ENCODE measurements at places on chromosomes 11 and 22.

- DNase-seq = no peak
Measured at GRCh38 chr11:104678408-104678807, 219.9 kb downstream of the CASP12 start.

GRCh38 chr11:111107501-111107900 lies 138.0 kb upstream of the POU2AF2 start:
- DNase-seq = no peak

- DNase-seq = peak; percentile 51
Measured at GRCh38 chr11:33734441-33735270, 1.6 kb downstream of the CD59 start.

DNA sequence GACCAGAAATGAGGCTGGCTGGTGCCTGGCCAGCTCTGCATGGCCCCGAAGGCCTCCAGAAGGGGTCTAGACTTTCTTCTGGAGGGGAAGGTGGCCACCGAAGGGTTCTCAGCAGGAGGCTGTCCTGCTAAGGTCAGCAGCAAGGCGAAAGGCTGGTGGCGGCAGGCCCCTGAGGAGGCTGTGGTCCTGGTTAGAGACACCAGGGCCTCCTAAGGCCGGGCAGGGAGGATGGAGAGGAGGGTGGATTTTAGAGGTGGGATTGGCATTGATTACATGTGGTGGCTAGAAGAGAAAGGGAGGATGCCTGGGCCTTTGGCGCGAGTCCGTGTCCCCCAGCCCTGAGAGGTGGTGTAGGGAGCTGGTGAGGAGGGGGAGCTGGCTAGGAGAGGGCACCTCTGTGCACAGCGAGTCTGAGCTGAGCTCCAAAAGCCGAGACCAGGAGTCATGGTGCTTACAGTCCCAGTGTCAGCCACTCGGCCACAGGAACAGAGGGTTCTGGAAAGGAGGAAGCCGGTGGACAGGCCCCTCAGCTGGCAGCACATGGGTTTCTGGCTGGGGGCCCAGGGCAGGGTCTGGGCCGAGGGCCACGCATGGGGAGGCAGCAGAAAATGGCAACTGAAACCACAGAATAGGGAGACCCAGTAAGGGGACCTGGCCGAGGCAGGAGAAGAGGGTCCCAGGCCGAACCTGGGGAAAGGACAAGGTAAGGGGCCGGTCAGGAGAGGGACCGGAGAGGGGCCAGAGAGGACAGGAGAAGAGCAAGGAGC lies 2.5 kb downstream of the FERMT3 start:
- DNase-seq = no peak

GRCh38 chr11:72439455-72439854 lies 5.1 kb upstream of the CLPB start:
- DNase-seq = no peak

GRCh38 chr11:128821556-128821955 lies 45.5 kb downstream of the KCNJ1 start:
- DNase-seq = no peak

DNA sequence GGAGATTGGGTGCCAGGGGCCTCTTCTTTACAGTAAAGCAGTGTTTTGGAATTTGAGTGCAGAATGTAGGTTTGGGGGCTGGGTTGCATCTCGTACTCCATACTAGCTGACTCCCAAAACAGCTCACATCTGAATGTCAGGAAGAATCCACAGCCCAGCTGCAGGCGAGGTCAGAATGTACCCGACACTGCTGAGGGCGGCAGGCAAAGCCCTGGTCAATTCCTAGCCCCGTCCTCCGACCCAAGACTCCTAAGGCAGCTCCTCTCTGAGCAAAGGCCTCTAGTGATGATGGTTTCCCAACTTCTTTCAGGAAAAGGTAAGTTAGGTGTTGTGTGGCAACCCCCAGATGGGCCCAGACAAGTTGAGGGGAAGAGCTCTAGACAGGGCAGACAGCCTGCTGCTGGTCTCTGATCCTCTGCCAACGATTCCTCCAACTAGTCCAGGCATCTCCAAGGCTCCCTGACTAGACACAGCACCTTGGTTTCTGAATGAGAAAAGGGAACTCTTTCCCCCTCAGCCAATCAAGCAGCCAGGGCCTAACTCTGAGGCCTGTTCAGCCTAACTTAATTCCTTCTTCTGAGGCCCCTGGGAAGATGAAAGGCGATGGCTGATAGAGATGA lies 8.6 kb downstream of the LARGE2 start:
- no peak for DNase-seq

DNA sequence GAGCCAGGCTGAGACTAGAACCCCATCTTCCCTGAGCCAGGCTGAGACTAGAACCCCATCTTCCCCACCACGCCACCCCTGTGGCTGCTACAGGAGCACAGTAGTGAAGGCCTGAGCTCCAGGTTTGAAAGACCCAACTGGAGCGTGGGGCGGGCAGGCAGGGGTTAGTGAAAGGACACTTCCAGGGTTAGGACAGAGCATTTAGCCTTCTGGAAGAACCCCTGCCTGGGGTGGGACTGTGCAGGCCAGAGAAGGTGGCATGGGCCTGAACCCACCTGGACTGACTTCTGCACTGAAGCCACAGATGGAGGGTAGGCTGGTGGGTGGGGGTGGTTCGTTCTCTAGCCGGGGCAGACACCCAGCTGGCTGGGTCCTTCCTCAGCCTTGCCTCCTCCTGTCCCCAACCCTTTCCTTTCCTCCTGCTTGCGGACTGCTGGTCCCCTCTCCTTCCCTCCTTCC lies 24.1 kb downstream of the SUN2 start:
- no peak for DNase-seq

GRCh38 chr11:5266609-5267008 lies 3.1 kb downstream of the HBE1 start:
- DNase-seq = no peak

GRCh38 chr11:44943118-44943517 lies 7.6 kb downstream of the TP53I11 start:
- DNase-seq = no peak

GRCh38 chr22:27751277-27752070 lies 50.1 kb downstream of the MN1 start:
- no peak for DNase-seq

GRCh38 chr11:66477263-66478201 lies 2.7 kb upstream of the DPP3 start:
- DNase-seq = no peak

DNA sequence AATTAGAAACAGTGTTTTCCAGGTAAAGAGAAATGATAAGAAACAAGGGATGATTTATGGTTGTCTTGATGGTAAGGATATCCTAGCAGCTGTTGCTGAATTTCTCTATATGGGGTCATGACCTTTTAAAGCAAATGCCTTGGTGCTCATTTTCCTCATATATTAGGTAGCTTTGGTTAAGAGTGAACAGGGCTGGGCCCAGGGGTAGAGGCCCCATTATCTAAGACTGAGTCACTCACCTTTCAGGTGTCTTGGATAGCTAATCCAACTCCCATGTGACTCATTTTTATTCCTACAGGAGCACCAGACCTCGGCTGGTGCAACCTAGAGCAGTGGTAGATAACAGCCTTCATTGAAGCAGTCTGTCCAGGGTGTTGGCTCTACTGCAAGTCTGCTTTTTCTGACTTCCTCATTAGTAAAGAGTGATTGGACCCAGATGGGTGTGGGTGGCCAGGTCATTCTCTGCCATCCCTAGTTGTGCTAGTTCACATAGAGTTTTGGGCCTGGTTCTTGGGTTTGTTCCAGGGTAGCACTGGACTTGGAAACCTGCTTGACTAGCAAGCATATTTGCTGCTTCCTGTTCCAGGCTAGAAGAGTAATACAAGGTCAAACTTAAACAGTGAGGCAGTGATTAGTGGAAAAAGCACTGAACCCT lies 37.4 kb downstream of the CTNND1 start:
- DNase-seq = no peak

GRCh38 chr11:88799771-88800500 lies 265.8 kb downstream of the GRM5 start:
- DNase-seq = no peak

DNA sequence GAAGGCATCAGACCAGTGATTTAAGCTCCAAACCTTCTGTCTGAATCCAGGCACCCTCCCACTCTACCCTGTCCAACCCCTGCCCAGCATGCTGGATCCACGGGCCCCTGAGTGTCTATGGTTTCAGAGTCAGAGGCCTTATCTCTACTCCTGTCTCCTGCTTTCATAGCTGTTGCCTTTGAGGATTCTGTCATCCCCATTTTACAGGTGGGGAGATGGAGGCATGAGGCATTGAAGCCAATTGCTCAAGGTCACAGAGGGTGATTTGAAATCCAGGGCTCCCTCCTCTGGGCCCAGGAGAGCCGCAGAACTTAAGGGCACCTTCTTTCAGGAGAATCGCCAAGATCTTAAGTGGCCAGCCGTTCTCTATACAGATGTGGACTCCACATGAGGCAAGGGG lies 3.1 kb downstream of the KCNJ4 start:
- no peak for DNase-seq

GRCh38 chr11:2517016-2517385 lies 72.2 kb downstream of the KCNQ1 start:
- DNase-seq = no peak

- DNase-seq = no peak
Measured at GRCh38 chr11:42913731-42914130, 398.1 kb upstream of the API5 start.

DNA sequence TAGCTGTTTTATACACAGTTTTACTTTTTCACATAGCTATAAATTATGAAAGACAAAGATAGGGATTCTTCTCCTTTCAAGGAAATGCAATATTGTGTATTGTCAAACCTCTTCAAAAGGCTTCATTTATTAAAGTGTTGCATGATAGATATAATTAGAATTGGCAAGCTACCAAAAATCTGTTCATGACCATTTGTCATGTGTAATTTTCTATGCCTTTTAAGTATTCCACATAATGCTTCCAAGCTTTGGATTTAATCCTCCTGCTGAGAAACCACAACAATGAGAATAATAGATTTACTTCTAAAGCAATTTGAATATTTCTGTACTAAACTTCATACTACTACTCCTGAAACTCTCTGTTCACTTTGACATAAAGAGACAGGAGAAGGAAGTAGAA lies 403.2 kb upstream of the CCDC179 start:
- DNase-seq = no peak

- DNase-seq = no peak
Measured at GRCh38 chr11:12854297-12854661, 154.8 kb upstream of the RASSF10 start.

DNA sequence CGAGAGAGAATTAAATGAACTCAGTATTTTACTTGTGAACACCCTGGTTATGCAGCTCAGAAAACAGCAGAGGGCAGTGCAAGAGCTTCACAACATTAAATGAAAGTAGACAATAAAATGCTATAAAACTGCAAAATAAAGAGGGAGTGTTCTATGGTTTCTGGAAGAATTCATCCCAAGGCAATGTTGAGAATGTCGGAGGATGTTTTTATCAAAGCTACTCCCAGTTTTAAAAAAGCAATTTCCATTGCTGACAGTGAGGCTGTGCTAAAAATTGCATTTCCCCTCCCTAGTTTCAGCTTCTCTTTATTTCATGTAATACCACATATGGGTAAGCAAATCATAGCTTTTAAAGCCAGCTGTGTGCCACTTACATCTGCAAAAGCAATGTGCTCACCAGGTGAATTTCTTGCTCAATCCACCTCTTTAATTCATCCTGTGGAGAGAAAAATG lies 296.8 kb downstream of the RAB38 start:
- peak; percentile 11 for DNase-seq

- no peak for DNase-seq
Measured at GRCh38 chr22:19767427-19768341, 7.1 kb downstream of the TBX1 start.

- no peak for DNase-seq
Measured at GRCh38 chr11:36374726-36375125, 78.6 kb downstream of the PRR5L start.

DNA sequence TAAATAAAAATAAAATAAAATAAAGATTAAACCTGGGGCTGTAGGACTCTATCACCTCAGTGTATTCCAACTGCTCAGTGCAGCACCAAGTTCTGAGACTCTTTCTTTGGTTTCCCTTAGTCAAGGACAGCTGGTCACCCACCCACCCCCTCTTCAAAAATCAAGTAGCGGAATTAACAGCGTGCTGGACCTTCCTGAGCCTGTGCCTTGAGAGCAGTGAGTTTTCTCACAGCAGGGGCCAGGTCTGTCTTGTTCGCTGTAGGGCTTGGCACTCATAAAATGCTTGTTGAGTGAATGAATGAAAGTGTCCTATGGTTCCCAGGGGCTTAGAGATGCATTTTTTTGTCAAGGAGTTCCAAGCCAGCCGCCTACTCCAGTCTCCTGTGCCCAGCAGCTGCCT lies 2.9 kb upstream of the ALX4 start:
- no peak for DNase-seq

Measured in SW 1271 (cell line).